ENCODE measurements at places on chromosomes 6 and 20.

GRCh38 chr6:119547024-119547423, 197.5 kb upstream of the MAN1A1 start:
- DNase-seq: no peak

GRCh38 chr6:152265651-152266050, 371.5 kb downstream of the SYNE1 start:
- no peak for DNase-seq

DNA sequence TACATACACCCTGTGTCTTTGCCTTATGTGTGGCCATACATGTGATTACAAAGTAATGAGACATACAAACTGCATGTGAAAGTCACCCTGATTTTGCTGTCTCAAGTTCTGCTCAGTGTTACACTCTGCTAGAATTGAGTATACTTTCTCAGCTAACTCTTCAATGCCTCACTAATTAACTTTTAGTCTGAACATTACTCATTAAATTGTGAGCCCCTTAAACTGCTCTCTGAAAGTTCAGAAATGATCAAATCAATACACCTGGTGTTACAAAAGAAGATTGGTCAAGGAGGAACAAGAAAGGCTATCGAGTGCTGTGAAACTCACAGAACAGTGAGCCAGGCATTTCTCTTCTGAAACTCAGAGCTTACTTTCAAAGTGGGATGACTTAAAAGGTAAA, 71.3 kb downstream of the MKKS start:
- DNase-seq: no peak

DNA sequence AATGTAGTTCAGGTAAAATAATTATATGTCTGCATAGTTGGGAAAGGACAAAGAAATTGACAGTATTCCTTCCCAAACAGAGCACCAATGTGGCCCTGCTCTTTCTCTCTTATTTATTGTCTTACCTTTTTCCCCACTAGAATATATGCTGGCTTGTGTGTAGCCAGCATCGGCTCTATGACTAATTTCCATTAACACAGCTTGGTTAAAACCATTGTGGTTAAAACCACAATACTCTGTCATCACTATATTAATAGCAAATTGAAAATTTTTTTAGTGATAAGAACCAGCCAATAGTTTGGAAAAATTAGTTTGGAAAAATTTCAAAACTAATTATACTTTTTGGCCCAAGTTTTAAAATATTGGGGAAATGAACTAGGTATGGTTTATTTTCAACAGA, 535.1 kb downstream of the UTRN start:
- DNase-seq: no peak

DNA sequence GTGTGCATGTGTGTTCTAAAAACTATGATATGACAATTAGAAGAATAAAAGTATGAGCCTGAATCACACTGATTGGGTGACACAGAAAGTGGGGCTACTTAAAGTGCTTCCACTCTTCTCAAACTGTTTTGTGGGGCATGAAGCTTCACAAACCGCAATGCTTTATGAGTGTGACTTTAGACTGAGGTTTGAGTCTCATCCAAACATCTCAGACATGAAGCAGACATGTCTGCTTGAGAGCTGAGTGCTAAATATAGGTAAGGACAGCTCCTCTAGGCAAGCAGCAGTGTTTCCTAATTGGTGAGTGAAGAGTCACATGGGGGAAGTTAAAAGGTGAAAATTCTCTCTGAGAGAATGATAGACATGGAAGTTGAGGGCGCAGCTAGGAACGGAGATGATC, 726.9 kb upstream of the CITED2 start:
- no peak for DNase-seq

DNA sequence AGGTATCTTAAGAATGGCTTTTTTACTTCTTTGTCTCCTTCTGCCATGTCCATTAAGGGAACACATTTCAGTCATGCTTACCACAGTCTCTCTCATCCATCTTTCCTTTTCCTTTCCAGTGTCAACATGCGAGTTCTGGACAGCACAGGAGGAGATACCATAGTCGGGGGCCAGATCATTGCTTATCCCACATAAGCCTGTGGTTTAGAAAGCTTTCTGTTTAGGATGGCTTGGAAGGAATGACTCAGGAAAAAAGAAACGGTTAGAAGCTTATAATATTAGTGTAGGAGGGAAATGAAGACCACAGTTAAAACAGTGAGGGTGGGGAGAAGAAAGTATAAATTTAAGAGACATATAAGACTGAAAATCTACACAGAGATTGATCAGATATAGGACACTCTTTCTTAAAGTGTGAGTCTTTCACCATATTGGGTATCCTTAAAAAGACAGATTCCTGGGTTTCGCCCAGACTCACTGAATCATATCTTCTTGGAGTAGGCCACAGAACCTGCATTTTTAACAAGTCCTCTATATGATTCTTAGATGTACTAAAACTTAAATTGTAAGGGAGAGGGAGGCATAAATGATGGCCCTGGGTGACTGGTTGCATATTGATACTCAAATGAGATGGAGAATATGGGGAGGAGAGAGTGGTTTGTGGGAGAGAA, 36.1 kb downstream of the DSE start:
- DNase-seq: no peak

GRCh38 chr6:161915456-161915964, 641.6 kb upstream of the AGPAT4 start:
- no peak for DNase-seq

DNA sequence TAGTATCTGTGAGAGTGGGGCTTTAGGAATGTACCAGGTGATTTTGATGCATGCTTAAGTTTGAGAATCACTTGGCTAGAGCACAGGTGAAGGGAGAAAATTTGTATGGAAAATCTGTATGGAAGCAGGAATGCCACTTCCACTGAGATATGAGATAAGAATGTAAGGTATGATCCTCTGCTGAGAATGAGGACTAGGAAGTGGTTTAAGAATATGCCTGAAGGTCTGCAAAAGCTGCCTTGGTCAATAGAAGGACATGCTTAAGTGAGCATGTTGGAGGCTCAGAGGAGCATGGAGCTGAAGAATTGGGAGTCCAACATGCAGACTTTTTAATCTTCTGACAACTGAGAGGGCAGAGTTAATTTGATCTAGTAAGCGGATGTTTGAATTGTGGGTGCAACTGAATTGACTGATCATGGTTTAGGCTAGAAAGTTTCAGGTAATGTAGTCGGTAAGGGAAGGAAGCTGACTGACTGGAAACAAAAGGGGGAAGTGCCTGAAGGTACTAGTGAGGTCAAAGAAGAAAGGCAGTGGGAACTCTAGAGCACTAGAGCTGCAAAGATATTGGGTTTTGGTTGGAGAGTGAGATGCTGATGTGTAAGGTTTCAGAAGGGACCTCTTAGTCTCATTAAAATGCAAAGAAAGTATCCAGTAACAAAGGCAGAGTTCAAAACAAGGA, 28.6 kb upstream of the NOTCH4 start:
- DNase-seq: no peak

- no peak for DNase-seq
These were observed 374.9 kb upstream of the FLRT3 start for GRCh38 chr20:14712302-14712739.

DNA sequence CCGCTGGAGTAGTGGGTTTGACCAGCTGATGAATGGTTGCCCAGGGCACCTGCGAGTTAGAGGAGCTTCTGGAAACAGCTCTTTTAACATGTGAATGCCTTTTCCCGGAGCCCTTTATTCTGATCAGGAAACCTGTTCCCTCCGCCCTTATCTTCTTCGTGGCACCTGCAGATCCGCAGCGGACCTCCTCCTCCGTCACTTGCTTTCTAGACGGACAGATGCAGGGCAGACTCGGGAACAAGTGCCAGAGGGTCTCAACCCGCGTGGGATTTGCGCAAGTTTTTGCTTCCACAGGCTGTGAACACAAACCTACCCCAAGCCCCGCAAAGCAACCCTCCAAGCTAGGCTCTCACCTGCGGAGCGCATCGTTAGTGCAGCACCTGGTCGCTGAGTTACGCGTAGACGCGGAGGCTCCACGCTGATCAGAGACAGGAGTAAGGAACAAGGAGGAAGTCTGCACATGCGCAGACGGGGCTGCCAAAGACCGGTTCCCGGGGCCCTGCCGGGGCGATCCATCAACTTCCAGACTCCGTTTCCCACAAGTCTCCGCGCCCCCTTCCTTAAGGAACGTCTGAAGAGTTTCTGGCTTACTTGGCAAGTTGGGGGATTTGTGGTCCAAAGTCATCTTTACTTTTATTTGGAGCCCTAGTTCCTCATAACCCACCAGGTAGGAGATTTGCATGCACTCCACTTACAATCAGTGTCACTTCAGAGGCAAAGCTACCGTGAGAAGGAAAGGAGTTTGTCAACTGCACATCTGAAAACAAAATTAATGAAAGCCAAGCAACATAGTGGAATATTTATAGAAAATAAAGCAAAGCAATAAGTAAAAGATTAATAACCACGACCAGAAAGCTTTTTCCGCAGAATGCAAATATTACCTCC, 52.7 kb upstream of the ELMO2 start:
- DNase-seq: no peak

DNA sequence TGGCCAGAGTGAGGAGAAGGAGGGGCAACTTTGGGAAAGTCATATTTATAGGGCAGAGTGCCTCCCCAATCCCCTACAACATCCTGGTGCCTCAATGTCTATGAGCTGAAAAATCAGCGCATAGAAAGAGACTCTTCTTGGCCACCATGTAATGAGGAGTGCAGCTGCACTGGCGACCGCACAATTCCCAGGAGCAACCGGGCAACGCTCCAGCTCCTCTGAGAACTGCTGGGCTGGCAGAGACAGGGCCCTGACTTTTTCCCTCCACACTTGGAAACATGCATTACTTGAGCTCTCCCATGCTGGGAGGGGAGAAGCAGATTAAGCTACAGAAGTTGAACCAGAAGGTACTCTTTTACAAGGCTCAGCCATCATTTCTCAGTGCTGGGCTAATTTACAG, 31.4 kb upstream of the MARCKS start:
- no peak for DNase-seq

- DNase-seq: no peak
These were observed 14.2 kb downstream of the ANKRD66 start for GRCh38 chr6:46760925-46761324.

GRCh38 chr6:48817333-48818051, 645.6 kb downstream of the MMUT start:
- no peak for DNase-seq

GRCh38 chr20:5786930-5787795, 37.0 kb downstream of the SHLD1 start:
- DNase-seq: no peak

DNA sequence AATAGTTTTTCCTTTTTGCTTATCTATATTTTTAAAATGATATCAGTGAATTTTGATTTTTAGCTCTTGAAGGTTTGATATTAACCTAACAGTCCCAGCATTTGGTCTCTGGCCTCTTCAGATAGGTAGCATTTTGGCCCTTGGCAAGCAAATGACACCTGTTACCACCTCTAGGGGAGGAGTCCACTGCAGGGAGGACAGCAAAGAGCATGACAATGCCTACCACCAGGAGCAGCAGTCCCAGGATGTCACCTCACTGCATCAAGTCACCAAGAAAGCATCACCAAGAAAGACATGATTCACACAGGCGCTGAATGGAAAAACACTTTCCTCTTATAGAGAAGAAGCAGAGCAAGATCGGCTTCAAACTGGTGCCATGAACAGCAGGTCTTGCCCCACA, 224.3 kb downstream of the UBE3D start:
- DNase-seq: no peak

DNA sequence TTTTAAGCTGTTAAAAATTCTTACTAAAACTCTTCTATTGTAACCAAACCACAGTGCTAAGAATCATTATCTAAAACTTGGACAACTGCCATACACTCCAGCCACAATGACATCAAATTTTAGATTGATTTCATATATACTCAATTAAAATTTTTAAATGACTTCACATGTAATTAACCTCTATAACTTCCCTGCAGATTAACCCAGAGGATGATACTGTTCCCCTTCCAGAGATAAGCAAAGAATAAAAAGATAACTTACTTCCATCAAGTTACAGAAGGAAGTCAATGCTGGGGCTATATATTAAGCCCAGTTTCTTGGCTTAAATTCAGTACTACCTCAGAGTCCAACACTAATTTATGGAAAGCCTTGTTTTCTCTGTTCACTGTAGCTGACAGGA, 71.3 kb downstream of the ARHGAP18 start:
- no peak for DNase-seq

GRCh38 chr6:125271486-125272159, 30.1 kb downstream of the HDDC2 start:
- DNase-seq: no peak

DNA sequence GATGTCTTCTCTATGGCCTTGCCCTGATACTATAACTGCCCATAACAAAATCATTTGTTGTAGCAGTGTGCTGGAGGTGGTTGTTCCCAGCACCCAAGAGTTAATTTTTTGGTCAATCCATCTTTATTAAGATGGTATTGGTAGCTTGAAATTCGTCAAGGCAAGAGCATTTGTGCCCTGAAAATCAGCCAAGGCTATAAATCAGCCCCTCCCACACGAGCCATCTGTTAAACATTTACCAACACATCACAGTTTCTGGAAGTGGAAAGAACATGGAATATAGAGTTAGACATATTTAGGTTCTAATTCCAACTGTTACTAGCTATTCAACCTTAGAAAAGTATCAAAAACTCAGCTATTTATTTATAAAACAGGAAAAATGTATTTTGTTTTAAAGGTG, 888.4 kb upstream of the GJE1 start:
- no peak for DNase-seq

DNA sequence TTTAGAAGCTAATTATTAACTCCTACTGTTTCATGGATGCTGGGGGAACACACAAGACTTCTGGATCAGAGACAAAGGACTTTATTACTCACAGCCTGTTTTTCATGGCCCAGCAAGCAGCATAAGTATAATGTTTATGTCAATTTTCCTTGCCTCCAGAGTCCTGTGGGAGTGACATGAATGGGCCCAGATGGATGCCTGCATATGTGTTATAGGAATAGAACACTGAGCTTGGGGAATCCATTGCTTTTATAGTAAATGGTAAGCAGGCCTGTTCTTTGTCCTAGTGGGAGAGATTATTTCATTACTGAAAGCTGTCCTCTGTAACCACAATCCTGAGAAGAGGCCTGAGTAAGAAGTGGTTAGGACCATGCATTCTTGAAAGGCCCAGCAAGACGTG, 25.6 kb downstream of the BLTP3A start:
- DNase-seq: no peak

DNA sequence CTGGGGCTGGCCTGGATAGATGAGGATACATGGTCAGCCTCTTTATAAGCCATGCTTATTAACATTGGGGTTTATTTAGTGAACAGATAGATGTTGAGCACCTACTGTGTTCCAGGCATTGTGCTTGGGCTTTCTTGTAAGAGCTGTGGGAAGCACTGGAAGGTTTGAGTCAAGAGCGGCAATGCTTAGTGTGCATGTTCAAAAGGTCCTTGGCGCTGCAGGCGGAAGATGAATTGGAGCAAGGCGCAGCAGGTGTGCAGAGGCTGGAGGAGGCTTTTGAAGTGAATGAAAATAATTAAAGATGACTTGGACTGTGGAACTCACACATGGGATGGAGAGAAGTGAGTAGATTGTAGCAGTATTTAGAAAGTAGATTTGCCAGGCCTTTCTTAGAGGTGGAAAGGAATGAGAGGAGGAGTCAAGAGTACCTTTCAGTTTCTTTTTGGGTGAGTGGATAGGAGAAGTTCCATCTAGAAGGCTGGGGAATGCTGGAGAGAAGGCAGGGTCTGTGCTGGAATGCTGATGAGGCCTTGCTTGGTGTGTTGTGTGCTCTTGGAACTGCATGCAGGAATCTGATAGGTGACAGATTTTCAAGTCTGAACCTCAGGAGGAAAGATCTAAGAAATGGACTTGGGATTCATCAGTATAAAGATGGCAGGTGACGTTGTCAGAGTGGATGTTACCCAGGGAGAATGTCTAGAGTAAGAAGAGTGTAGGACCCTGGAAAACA, 26.4 kb downstream of the SNX9 start:
- DNase-seq: no peak

- no peak for DNase-seq
These were observed 13.4 kb upstream of the CPNE5 start for GRCh38 chr6:36852481-36853147.
